ENCODE measurements at places on chromosomes 1 and 21. TPM values are rescaled to one million over a fixed set of nuclear protein-coding genes. Genes with fewer than 3 reads are reported as not detected.

DNA sequence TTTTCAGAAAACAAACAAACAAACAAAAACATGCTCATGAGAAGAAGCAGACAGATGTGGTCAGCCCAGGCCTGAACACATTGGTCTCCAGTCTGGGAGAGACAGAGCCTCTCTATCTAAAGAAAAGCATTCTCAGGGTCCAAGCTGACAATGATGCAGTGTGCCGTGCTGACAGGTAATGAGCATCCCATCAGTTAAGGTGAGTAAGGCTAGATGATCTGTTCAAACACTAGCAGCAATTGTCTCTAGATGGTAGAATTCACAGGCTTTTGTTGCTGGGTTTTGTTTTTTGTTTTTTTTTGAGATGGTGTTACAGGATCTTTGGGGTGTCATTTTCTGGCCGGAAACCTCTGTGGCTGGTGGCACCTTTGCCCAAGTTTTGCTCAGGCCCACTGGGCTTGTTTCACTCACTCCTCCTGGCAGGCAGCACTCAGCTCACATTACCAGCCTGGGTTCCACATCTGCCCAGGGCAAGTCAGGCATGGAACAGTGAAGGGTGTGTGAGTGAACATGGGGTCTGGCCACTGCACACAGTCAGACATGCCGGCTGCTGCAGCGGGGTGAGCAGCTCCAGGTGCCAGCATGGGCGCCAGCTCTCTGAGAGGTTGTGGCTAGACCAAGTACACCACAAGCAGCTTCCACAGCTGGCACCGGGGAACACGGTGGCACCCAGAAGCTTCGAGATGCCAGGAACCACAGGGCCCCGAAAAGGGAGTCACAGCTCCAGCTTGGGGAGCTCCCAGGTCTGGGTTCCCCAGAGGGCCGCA, 2.5 kb upstream of the C1QA start:
- no peaks in the 10 kb centered on the region for H3K36me3 ChIP-seq
- DNase-seq = no peak
- H3K4me1 ChIP-seq = no peaks in the 10 kb centered on the region
- no peak overlapping the region for H3K27ac ChIP-seq

GRCh38 chr1:155127105-155127966, at the start of gene EFNA1:
TSS of gene EFNA1 (plus strand) at chr1:155127876. CDS start at chr1:155127978, 102 bp downstream.
- peak; percentile 31 for DNase-seq
- no peaks in the 10 kb centered on the region for H3K36me3 ChIP-seq
- H3K4me3 ChIP-seq = peak within 1 kb of the TSS; percentile 58
- H3K27ac ChIP-seq = no peak within 1 kb of the TSS
- H3K27me3 ChIP-seq = peaks cover 12% of the 10 kb centered on the region
- peaks cover 32% of the 10 kb centered on the region for H3K4me1 ChIP-seq

The TESK2 gene
- total RNA-seq = 7.5 TPM

The MARK1 gene
- total RNA-seq = 0.06 TPM

The OR2L3 gene
- total RNA-seq = 0.17 TPM

All from CD4-positive, alpha-beta memory T cell (primary cell).